Femur (tissue), 1 donor: ENCODE measurements at places on chromosomes 7 and 10.

DNA sequence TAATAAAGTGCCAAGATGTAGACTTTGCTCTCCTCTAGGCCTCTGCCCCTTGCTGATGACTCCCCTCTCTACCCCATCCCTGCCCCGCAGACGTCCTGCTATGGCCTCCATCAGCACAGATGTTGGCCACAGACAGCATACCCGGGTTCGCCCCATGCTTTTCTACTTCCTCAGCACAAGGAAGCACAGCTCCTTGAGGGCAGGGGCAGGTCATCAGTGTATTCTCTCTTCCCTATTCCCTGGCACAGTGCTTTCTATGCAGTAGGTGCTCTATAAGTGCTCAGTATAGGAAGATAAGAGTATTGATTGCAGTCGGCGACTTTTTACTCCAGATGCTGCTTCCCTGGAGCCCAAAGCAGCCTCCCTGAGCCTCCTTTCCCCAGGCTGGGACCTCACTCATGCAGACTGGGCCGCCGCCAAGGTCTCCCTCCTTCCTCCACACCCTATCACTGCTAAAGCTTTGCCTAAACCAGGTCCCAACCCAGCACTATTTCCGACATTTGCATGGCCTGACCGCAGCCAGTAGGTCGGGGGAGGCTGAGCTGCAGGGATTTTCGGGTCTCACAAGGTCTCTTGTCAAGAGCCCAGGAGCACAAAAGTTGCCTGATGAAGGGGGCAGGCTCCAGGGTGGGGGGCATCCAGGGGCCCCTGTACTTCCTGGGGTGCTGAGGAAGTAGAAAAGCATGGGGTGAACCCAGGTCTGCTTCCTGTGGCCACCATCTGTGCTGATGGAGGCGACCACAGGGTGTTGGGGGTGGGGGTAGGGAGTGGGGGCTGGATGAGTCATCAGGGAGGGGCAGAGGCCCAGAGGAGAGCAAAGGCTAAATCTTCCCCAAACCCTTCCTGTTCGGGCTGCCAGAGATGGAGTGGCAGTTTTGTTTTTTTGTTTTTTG lies 8.0 kb downstream of the CALHM3 start:
- peak; percentile 34 for DNase-seq

DNA sequence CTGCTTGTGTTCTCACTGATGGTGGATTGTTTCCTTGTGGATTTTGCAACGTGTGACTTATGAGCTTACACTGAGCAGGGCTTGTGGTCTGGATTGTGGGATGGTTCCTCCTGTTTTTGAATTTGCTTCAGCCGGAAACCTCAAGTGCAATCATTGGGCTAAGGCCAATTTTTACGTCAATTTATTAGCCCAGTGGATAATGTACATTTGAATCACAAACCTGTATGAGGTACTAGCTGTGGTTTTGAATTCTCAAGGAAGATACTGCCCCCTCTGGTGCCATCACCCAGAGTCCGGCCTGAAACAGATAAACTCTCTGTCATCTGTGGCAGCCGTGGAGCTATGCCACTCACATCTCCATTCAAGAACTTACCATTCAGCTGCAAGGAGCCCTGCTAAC lies 7.3 kb upstream of the ZNF777 start:
- no peak for DNase-seq

- no peak for DNase-seq
These were observed 133.4 kb upstream of the ANKRD1 start for GRCh38 chr10:91054325-91054724.

DNA sequence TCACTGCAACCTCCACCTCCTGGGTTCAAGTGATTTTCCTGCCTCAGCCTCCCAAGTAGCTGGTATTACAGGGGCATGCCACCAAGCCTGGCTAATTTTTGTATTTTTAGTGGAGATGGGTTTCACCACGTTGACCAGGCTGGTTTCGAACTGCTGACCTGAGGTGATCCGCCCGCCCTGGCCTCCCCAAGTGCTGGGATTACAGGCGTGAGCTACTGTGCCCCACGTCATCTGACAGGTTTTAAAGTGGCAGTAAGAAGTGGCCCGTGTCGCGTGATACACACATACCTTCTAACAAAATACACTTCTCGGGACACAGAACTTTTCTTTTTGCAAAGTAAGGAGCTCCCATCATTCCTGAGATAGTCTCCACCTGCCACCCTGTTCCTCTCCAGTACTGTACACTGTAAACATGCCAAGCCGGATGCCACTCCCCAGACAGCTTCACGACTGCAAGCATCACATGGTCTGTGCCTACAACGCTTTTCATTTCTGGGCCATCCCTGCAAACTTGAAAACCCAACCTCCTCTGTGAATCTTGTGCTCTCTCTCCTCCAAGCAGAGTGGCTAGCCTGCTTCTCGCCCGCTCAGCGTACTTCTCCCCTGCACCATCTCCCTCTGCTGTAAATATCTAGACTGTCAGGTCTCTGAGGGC lies 256.3 kb upstream of the KLF14 start:
- DNase-seq, result no peak

GRCh38 chr10:78935697-78936407 lies 132.9 kb upstream of the ZMIZ1 start:
- no peak for DNase-seq

DNA sequence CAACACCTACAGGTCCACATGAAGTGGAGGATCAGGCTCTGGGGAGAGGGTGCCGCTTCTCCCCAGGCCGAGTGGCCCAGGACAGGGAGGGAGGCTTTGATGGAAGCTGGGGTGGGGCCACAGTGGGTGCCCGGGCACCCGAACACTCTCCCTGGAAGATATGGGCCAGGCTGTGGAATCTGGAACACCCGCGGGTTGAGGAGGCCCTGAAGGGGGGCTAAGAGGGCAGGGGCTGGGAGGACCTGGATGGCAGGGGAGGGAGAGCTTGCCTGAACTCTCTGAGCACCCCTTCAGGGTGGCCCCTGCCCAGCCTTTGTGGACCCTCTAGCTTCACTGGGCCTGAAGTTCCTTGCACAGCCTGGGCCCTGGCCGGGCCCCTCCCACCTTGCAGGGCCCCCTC lies 4.5 kb upstream of the NKX6-2 start:
- DNase-seq, result no peak

DNA sequence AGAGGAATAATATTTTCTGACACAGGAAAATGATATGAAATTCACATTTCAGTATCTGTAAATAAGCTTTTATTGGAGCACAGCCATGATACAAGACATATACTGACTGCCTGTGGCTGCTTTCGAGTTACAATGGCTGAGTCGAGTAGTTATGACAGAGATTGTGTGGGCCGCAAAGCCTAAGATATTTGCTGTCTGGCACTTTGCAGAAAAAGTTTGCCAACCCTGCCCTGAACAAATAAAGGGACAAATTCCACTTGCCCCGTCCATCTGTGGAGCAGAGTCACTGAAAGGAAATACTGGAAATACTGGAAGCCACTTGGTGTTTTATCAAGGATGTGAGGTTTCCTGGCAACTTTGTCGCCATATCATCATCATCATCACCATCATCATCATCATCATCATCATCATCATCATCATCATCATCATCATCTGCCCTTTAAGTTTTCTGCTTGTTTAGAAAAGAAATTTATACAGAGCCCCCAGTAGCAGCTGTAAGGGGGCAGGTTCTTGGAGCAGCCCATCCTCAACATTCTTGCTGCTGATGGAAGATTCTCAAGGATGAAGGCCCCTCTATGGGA lies 85.8 kb downstream of the TCF7L2 start:
- no peak for DNase-seq

DNA sequence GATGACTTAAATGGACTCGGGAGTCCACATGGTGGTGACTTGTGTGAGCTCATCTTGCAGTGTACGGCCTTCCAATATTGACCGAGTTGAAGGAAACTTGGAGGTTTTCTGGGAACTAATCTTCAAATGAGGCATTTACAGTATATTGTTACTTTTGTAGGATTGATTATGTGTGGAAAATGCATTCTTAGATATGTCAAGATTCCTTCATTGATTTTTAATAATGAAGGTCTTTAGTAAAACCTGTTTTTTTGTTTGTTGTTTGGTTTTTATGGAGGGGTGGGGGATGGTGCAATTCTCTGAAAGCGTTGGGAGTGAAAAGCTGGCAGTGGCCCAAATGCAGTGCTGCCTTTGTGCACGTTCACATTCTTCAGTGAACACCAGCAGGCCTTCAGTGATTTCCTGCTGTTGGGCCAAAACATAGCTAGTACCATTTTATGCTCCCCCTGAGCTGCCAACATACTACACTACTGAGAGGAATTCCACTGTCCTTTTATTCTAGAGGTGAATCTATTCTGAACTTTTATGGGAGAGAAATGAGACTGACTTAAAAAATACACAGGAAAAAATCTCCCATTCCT lies 50.4 kb downstream of the CCNY start:
- DNase-seq, result no peak

GRCh38 chr10:101807158-101807557 lies 11.1 kb downstream of the OGA start:
- no peak for DNase-seq

- DNase-seq, result no peak
These were observed 1.7 kb downstream of the ATE1 start for GRCh38 chr10:121926157-121926556.

- DNase-seq, result peak; percentile 12
These were observed 17.1 kb downstream of the BRAT1 start for GRCh38 chr7:2537981-2538851.

DNA sequence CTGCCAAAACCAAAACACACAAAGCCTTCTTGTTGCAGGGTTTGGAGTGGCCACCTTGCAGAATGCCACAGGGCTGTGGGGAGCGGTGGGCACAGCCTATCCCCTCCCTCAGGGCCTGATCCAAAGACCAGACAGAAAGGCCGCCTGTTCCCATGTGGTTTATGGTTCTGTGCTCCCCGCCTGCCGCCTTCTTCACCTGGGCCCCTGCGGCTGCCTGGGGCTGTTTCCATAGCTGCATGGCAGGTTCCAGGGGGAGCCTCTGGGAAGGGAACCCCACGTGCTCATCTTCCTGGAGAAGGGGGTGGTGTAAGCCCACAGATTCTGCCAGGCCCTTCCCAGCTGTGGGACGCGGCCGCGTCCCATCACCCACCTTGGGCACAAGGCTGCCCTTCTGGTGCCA lies 70.7 kb upstream of the EZH2 start:
- no peak for DNase-seq

DNA sequence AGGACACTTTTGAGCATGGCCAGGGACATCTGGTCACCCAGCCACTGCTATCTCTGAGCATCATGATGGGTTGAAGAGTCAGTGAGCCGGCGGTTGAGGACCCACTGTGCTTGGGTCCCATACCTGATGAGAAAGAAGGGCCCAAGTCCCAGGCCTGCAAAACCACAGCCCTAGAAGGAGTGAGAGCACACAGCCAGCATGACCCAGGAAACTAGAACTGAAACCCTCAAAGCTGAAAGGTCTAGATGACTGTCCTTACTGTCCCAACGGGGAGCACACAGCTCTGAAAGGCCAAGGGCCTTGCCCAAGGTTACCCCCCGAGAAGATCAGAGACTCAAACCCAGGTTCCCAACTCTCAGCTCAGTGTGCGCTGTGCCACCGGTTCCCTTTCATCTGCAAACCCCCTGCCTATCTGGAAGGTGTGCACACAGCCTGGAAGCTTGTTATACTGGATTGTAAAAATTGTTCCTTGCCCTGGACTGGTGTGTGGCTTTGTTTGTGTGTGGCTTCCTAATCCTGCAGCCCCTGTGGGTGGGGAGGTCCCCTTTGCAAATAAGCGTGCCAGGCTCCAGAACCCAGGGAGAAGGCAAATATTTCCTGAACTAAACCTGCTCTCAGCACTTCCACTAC lies 22.6 kb upstream of the PSAP start:
- no peak for DNase-seq

DNA sequence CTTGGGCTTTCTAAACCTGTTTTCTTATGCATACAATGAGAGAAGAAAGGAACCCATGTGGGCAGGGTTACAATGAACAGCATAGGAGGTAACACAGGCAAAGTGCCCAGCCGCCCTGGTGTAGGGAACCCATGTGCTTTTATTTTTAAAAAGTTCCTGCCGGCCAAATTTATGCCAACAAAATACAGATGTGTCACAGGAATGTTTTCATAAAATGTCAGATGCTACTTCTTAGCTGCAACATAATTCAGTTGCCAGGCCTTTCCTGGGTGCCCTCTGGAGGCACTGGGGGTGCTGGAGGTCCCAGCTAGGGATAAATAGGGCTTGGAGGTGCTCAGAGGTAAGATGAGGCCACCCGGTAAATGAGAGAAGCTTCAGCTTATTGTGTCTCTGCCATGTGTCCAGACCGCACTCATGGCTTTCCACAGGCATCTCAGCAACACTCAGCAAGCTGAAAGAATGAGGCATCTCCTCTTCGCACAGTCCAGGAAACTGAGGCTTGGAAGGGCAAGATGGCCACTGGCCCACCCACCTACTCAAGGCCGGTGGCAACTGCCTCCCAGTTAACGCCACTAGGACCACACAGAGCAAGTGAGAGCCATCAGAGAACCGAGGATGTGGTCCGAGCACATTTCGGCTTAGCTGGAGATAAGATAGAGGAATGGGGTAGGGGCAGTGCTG lies 58.3 kb downstream of the CPXM2 start:
- no peak for DNase-seq

GRCh38 chr10:22468570-22469320 lies 123.4 kb downstream of the SPAG6 start:
- no peak for DNase-seq

DNA sequence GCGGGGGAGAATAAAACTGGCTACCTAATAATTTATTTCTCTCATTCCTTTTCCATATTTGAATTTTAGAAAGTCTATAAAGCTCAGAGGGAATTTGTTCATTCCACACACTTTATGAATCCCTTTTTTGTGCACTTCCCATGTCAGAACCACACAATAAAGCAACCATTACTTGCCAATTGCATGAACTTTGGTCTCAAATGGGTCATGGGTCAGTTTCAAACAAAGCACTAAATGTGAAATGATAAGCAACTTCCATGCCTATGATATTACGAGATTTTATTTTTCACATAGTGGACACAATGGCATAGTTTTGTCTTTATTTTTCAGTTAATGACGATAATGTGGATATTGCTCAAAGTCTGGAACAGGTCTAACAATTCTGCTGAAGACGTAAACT lies 18.6 kb upstream of the RELN start:
- DNase-seq, result no peak

DNA sequence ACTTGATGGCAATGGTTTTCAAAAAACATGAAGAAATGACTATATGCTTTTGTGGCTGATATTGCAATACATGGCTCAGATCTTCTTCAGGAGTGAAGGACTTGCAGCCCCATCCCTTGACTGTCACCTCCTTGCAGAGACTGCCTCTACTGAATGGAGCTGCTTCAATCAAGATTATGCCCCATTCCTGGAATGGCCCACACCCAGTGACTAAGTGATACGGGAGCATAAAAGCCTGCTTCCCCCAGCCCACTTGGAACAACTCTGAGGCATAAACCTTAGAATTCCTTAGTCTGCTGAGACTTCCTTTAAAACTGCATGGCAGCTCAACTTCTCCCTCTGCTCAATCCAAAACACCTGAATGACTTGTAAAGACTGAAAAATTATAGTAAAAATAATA lies 957.1 kb downstream of the SORCS3 start:
- DNase-seq, result no peak
